ENCODE measurements at places on chromosomes 7 and 10. TPM values are rescaled to one million over a fixed set of nuclear protein-coding genes. Genes with fewer than 3 reads are reported as not detected.

COBL gene
- polyA plus RNA-seq = not detected

AKR1C8 gene
- not detected for polyA plus RNA-seq

MSMB gene
- polyA plus RNA-seq = not detected

PANK1 gene
- polyA plus RNA-seq = not detected

MRM2 gene
- 38.6 TPM for polyA plus RNA-seq

CFAP69 gene
- not detected for polyA plus RNA-seq

EIF4EBP2 gene
- 86.4 TPM for polyA plus RNA-seq

C10orf143 gene
- 20.2 TPM for polyA plus RNA-seq

MEST gene
- 1.8 TPM for polyA plus RNA-seq

MDH2 gene
- 237 TPM for polyA plus RNA-seq

XRCC2 gene
- 0.36 TPM for polyA plus RNA-seq

C10orf90 gene
- polyA plus RNA-seq = not detected

FOXP2 gene
- not detected for polyA plus RNA-seq

TMEM254 gene
- 35.5 TPM for polyA plus RNA-seq

SGMS1 gene
- polyA plus RNA-seq = 33.0 TPM

PEX1 gene
- 9.9 TPM for polyA plus RNA-seq

HYAL4 gene
- not detected for polyA plus RNA-seq

ZNF107 gene
- 6.2 TPM for polyA plus RNA-seq

HDAC9 gene
- polyA plus RNA-seq = 8.4 TPM

MET gene
- not detected for polyA plus RNA-seq

NPFFR1 gene
- not detected for polyA plus RNA-seq

MBL2 gene
- not detected for polyA plus RNA-seq

HMX3 gene
- polyA plus RNA-seq = not detected

CPA2 gene
- not detected for polyA plus RNA-seq

ATOH7 gene
- polyA plus RNA-seq = not detected

SPACDR gene
- 0.32 TPM for polyA plus RNA-seq
